ENCODE measurements at places on chromosomes 16 and 17.
A peak's percentile ranks its signal among the peaks of the same experiment; 100 is the strongest.

DNA sequence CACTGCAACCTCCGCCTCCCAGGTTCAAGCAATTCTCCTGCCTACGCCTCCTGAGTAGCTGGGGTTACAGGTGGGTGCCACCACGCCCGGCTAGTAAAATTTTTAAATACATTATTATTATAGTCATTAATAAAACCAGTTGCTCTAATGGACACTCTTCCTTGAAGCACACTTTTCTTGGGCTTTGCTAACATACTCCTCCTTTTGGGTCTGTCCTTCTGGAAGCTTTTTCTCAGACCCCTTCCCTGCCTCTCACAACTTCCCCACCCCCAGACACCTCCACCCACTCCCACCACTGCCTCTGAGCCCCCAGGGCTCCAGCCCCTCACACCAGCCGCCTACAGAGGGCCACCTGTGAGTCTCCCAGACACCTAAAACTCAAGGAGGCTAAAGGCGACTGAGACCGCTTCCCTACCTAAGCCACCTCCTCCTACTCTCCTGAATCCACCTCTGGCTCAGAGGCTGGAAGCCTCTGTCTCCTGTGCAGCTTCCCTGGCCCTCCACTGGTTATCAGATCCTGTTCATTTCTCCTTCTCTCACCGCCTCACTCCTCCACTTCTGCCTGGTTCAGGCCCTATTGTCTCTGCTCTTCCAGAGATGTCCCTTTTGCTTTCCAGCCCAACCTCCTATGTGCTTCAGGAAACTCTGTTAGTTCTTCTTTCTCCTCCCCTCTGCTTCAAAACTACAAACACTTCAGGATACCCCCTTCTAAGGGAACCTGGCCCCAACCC lies 2.1 kb upstream of the CUEDC1 start:
- DNase-seq = no peak

DNA sequence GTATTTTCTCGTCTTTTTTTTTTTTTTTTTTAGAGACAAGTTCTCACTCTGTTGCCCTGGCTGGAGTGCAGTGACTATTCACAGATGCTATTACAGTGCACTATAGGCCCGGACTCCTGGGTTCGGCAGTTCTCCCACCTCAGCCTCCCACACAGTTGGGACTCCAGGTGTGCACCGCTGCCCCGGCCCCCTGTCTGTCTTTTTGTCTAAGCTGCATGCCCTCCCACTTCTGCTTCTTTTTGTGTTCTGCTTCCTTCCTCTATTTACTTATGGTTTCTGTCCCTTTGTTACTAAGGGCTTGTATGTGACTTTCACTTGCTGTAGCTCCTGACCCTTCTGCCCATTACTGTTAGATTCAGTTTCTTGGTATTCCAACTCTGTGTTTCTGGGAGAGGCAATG lies 20.5 kb downstream of the SLC7A6 start:
- no peak for DNase-seq

- DNase-seq = no peak
Measured at GRCh38 chr17:57678393-57678792, 66.7 kb downstream of the CCDC182 start.

- DNase-seq = no peak
Measured at GRCh38 chr16:11563493-11564040, 23.2 kb downstream of the LITAF start.

DNA sequence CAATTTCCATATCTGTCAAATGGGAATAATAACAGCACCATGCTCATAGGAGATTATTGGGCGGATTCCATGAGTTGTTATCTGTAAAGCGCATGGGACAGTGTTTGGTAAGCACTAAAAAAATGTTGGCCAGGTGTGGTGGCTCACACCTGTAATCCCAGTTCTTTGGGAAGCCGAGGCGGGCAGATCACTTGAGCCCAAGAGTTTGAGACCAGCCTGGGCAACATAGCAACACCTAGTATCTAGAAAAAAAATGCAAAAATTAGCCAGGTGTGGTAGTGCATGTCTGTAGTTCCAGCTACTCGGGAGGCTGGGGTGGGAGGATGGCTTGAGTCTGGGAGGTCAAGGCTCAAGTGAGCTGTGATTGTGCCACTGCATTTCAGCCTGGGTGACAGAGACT lies 66.8 kb upstream of the NFAT5 start:
- DNase-seq = no peak

DNA sequence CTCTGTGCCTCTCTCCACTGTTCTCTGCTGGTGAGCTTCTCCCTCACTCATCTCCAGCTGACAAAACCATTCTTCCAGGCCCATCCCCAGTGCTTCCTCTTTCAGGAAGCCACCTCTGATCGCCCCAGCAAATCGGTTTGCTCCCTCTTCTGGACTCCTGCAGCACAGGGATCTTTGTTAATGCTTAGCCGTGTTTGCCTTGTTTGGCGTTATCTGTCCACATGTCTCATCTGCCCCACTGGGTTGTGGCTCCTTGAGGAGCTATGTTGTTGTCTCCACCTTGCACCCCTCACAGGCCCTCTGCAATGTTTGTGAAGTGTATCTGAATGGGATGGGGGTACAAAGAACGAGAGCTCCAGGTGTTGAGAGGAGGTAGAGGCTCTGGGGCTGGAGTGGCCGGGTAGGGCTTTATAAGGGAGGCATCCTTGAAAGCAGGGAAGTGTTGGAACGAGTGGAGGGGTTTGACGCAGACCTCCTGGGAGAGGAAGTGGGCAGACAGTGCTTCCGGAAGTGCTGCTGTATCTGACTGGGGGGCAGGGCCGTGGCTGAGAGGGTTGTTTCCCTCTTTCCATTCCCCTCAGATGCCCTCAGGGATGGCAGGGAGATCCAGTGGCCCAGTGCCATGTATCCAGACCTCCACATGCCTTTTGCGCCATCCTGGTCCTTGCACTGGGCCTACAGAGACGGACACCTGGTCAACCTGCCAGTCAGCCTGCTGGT lies 27.8 kb downstream of the CASKIN2 start:
- no peak for DNase-seq

GRCh38 chr17:48307814-48308411 lies 122.1 kb downstream of the SKAP1 start:
- DNase-seq = peak; percentile 29

- DNase-seq = no peak
Measured at GRCh38 chr17:79370594-79370993, 240.3 kb downstream of the RBFOX3 start.

- DNase-seq = no peak
Measured at GRCh38 chr17:36592316-36592715, 637 bp downstream of the DHRS11 start.

- DNase-seq = no peak
Measured at GRCh38 chr17:80558046-80558445, 13.4 kb downstream of the RPTOR start.

DNA sequence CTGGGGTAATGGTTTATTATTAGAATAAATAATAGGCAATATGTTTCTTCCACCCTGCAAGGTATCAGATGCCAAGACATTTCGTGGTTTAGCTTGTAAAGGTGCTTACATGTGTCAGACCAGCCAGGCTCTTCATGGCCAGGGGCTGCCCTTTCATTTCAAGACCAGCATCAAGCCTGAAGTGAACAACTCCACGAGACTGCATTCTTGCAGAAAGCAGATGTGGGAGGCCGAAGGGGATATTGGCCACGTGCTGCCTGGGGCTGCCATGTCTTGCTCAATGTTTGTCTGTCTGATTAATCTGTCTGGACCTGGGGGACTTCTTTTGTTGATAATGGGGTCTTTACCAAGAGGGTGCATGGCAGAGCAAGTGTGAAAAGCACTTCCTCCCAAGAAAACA lies 294.2 kb upstream of the RBFOX1 start:
- no peak for DNase-seq

DNA sequence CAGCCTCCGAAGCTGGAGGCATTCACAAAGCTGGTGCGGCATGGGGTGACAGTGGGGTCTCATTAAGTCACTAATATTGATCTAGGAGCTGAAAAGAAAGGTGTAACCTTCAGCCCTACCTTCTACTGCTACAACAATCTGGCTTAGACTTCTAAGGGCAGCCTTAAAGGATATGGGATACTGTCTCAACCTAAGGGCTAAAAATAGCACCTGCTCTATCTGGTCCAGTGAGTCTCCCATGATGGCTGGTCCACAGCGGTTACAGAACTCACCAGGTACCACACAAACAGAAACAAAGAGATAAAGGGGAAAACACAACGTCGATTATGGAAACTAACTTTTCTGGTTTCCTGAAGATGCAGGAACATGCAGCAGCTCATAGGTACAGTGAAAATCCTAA lies 115.8 kb downstream of the SMG6 start:
- no peak for DNase-seq

GRCh38 chr16:68291227-68291626 lies 19.5 kb downstream of the SLC7A6OS start:
- no peak for DNase-seq

- DNase-seq = no peak
Measured at GRCh38 chr17:50961282-50962220, 95.4 kb upstream of the TOB1 start.

GRCh38 chr16:89921702-89922476 lies 1.3 kb upstream of the TUBB3 start:
- DNase-seq = peak; percentile 82

GRCh38 chr17:3503285-3503684 lies 27.5 kb downstream of the ASPA start:
- no peak for DNase-seq

DNA sequence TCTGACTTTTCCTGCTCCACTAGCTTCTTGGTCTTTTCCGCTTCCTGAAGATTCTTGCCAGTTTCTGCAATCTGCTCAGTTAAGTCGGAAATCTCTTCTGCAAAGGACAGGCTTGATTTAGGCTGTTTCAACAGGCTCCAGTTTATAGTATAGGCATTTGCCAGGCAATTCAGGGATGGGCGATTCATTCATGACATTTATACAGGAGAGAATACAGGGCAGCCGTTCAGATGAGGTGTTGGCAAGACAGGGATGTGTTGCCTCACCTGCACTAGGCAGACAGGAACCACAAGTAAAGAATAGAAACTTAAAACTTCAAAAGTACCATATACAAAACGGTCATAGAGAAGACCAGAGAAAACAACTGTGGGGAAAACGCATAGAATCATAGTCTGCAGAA lies 61.7 kb downstream of the MYH13 start:
- no peak for DNase-seq

- no peak for DNase-seq
Measured at GRCh38 chr17:2177235-2177811, 122.4 kb downstream of the HIC1 start.

DNA sequence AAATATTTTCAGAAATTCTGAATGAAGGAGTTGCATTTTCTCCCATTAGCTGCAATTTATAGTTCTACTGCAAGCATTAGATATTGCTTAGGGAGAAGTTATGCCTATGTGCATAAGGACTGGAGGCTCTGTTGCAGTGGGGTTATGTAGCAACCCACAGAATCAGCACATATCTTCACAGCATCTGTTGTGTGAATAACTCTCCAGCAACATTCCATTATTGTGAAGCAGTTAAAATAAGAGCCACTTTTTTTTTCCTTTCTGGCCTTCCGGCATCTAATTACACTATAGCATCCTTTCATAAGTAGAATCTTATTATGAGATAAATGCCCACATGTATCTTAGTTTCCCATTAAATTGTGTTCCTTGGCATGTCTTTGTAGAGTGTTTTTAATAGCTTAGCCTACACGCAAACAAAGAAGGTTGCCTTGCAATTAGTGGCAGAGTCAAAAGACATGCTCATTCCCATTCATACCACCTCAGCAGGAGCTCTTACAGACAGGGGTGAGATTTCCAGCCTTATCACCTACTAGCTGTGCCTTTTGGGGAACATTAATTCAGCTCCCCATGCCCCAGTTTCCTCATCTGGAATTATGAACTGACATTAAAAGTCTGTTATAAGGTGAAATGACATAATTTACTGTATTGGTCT lies 596.0 kb upstream of the GOT2 start:
- peak; percentile 34 for DNase-seq

GRCh38 chr17:18079543-18079942 lies 8.2 kb upstream of the DRG2 start:
- DNase-seq = no peak

DNA sequence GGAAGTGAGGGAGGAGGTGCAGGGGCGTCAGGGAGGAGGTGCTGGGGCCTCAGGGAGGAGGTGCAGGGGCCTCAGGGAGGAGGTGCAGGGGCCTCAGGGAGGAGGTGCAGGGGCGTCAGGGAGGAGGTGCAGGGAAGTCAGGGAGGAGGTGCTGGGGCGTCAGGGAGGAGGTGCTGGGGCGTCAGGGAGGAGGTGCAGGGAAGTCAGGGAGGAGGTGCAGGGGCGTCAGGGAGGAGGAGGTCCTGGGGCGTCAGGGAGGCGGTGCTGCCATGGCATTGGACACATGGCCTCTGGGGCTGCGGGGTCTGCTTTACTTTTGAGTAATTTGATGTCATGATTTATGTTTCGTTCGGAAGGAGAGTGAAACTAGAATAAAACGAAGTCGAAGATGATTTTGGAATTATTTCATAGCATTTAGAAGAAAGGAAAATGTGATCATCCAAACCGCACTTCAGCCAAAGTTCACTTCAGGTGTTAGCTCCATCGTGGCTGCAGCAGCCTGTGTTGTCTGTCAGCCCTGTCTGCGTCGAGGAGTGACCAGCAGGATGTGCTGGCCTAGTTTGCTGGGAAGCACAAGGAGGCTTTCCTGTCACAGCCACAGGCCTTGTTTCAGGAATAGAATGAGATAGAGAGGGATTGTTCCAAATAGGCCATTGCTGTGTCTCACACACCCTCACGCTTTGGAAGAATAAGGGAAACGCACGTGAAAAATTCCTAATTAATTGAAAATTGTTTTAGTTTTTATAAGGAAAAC lies 42.8 kb downstream of the RAB11FIP3 start:
- no peak for DNase-seq

- DNase-seq = no peak
Measured at GRCh38 chr16:81928975-81929374, 82.3 kb downstream of the SDR42E1 start.

- DNase-seq = no peak
Measured at GRCh38 chr17:29159306-29159860, 20.8 kb downstream of the MYO18A start.

DNA sequence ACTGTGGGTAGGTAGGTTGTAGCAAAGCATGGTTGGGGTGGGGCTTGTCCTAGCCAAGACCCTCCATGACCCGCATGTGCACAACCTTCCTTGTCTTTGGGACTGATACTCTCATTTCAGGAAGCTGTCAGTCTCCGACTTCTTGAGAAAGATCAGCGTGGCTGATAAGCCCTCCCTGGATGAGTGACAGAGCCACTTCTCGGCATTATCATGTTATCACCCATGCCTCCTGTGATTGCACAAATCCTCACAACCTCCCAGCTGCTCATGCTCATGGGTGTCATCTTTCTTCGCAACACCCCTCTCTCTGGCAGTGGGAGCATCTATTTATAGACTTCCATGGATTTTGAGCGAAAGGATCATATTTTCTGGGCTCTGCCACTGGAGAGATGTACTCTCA lies 314.2 kb downstream of the FOXL1 start:
- no peak for DNase-seq
